Activated gamma-delta T cell treated with Interleukin-2 at 50 U/mL for 16 hours (primary cell): ENCODE measurements at places on chromosomes 4 and X.

DNA sequence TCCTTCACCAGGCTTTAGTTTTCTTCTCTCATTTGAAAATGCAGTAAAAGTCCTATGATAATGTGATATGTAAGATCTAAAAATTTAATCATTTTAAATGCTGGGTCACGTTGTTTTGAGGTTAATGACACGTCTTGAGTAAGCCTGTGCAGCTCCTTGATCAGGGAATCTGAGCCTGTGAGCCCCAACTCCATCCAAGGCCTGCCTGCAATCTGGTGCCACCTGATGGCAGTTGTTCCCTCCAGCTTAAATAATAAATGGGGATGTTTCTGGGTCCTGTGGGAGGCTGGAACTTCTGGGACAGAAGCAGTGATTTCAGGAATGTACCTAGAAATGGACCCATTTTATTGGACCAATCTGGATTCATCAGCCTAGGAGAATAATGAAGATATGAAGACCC, 455.4 kb upstream of the ADGRL3 start:
- no peak for DNase-seq

DNA sequence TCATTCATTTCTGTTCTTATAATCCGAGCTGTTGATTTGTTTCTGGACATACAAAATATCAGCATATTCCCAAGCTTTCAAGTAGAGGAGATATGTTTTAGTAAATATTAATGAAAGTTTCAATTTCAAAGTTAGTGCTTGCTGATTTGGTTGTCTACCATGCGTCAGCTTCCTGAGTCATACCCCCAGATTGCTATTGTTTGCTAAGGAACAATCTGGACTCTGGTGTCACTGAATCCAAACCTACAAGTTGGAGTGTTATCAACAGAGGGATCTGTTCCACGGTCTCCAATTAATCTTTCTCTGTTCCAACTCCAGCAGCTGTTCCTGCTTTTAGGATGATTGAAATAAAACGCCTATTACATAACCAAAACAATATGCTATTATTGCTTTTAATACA, 96.1 kb upstream of the FAM9A start:
- DNase-seq: no peak

GRCh38 chr4:61580721-61581377, 380.7 kb downstream of the ADGRL3 start:
- no peak for DNase-seq

- no peak for DNase-seq
Measured at GRCh38 chr4:139633195-139633594, 32.4 kb upstream of the MGST2 start.

DNA sequence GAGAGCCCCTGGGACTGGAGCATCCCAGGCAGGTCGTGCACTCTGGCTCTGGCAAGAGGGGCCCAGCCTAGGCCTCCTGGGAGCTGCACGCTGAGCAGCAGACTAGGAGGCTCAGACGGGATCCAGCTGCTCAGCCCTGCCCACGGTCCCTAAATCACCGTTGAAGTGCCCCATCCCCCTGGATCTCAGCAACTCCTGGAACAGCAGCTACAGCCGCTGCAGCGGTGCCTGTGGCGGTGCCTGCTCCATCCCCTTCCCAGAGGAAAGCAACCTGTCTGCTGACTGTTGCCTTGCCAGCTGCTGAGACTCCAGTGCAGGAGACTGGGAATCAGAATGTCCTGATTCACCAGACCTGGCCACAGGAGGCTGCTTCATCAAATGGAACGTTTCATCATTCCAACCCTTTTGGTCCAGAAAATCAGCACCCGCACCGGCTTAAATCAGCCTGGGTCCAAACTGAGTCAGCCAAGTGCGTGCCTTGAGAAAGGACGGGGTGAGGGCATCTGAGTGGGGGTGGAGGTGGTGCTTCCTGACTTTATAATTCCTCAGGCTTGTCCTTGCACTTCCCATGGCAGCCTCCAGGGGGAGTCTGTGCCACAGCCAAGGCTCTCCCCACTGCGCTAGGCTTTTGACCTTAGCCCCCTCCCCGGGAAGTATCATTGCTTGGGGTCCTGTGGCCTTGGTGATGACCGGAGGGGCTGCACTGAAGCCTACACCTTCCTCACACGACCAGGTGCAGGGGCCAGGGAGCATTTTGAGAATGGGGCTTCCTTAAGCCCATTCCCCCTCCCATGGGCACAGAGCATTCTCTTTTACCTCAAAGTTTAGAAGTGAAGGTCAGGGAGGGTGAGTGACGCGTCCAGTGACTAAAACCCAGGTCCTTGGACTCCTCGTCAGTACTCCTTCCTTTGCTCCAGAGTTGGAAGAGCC, 6.5 kb downstream of the ZNF185 start:
- DNase-seq: peak; percentile 22

DNA sequence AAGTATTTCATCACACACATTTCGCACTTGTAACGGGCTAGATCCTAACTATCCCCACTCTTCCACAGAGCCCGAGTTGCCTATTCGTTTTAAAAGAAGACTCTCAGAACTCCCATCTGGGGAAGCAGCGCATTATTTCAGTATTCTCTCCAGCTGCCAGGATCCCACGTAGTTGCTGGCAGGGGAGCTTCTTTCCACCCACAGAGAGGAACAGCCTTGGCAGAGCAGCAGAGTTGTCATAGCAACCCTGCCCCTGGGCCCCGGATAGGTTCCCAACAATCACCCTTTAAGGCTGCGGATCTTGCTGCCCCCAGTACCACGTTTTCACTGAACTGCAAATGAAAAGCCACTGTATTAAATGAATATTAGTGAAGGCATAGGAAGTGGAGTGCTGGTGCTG, 106.7 kb downstream of the GPM6A start:
- DNase-seq: no peak

- DNase-seq: no peak
Measured at GRCh38 chrX:9293051-9293496, 171.8 kb upstream of the TBL1X start.
